D721Med (cell line): ENCODE measurements at places on chromosomes 1 and 21.

DNA sequence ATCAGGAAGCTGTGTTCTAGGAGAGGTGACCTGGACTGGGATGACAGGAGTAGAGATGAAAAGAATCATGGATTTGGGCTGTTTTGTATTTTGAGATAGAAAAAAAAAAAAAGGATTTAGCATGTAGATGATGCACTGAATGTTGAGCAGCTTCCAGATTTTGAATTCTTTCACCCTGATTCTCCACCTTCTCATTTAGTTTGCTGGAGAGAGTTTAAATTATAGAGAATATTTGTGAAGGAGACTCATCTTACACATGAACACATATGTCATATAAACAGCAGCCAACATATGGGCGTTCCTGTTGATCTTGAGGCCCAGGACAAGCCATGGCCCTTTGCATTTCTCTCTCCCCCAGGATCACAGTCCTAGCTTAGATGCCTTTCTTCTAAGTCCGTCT is 7.4 kb downstream of the RPTN start:
- DNase-seq: no peak

DNA sequence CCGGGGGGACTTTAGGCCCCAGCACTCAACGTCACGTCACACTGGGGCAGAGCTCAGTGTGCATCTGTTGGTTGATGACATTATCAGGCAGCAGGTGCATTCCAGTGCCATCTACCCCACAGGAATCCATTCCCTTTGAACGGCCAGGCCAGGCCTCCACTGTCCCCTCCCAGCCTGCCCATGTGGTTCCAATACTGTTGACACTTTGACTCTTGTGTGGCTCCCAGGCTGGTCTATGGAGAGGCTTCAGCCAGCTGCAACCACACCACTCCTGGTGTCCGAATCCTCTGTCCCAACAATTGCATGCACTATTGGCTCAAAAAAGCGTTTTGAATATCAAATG is 92.0 kb upstream of the SIM2 start:
- no peak for DNase-seq

DNA sequence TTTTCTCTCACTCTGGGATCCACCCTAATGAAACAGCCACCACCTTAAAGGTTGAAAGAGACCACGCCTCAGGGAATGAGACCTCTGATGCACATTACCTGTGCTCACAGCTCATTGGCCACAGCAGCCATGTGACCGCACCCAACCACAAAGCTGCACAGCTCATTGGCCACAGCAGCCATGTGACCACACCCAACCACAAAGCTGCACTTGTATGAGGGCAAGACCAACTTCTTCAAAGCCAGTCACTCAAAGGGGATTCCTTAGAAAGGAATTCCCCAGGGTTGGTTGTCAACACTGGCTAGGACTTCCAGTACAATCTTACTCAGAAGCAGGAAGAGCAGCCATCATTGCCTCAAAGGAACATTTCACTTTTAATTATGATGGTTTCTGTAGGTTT is 43.6 kb upstream of the PDE9A start:
- DNase-seq: no peak

DNA sequence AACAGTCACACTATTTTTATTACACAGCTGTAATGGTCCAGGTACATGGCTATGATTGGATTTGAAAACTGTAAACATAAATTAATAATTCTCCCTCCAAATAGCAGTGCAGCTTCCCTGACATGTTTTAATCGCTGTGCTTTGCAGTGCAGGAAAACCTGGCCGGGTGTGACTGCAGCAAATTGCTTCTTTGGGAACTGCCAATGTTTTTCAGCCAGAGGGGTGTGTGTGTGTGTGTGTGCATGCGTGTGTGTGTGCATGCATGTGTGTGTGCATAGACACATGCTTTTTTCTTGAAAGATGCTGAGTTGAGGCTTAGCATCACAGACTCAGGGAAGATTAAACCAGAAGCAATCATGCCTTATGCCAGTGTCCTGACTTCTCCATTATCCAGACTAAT is 231.2 kb downstream of the PRDM2 start:
- DNase-seq: no peak

DNA sequence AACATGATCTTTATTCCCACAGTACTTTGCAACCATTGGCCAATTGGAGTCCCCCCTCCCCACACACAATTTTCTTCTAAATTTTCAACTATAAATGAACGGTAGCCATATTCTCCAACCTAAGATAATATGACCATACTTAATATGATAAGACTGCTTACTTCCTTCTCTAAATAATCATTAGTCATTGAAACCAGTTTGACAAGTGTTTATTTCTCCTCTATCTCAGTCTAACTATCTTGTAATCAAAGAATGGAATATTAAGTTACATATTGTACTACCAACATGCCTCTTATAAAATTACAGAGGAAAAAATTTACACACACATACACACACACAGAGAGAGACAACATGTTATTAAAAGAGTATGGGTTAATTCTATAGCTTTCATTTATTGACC is 567.4 kb upstream of the TMPRSS15 start:
- DNase-seq: no peak

GRCh38 chr1:233246965-233247364 is 48.6 kb downstream of the PCNX2 start:
- no peak for DNase-seq

DNA sequence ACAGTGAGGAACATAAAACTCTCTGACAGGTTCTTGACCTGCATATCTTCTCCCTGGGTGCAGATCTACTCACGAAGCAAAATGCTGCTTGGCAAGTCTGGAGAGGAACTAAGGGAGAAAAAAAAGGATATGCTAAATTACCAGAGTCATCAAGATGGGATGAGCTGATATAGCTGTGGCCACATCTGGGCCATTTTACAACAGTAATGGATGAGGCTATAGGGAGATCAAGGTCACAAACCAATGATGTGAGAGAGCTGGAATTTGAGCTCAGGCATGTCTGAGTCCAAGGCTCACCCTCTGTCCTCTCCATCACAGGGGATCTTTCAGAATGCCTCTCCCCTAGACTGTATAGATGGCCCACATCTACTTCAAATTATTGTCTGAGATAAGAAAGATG is 26.2 kb downstream of the ZMYND12 start:
- DNase-seq: no peak

- DNase-seq: no peak
Observed at GRCh38 chr1:182147136-182147820, 85.8 kb upstream of the ZNF648 start.

DNA sequence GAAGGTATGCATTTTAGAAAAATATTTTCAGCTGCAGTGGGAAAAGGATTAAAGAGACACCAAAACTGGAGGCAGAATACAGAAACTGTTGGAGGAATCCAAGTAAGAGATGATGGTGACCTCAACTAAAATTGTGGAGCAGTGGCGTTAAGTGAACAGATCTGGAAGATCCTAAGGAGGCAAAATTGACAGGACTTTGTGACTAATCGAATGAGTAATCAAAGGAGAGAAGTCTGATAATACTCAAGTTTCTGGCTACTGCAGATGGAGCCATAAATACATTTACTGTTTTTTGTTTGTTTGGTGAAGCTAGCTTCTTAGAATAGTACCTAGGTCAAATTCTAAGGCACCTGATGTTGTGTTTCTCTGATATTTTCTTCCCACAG is 3.1 kb downstream of the CTBS start:
- no peak for DNase-seq

DNA sequence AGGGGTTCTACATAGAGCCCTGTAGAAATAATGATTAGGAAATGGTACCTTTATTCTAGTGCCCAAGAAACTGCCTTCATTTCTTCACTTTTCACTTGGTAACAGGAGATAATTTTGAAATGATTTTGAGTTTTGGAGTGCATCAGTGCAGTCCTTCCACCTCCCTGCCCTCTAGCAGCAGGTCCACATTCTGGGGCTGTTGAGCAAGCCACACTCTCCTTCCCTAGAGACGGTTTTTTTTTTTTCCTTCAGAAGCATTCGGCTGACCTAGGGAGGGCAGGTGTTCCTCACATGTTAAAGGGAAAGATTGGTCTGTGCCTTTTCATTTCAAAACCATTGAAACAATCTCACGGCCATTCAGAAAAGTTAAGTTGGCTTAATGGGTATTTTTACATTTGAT is 39.8 kb downstream of the SLC37A1 start:
- DNase-seq: no peak

- DNase-seq: no peak
Observed at GRCh38 chr1:31837451-31838158, 21.8 kb upstream of the SPOCD1 start.

GRCh38 chr1:3407021-3407420 is 47.4 kb upstream of the ARHGEF16 start:
- DNase-seq: no peak

DNA sequence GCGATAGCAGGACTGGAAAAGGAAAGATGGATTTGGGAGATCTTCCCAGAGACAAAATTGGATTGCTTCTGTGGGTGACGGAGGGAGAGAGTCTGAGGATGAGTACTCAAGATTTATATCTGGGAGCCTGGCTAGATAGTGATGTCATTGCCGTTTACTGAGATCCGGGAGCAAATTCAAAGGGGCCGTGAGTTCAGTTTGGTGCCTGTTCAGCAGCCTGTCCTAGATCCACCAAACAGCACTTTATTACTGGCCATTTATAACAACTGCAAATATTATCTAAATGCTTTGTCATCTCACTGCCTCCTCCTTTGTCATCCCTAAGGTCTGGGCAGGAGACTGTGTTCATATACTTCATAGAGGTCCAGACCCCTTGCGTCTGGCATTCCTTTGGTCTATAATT is 29.2 kb downstream of the MAPKAPK2 start:
- no peak for DNase-seq

GRCh38 chr1:212968368-212968863 is 18.1 kb downstream of the VASH2 start:
- DNase-seq: no peak

DNA sequence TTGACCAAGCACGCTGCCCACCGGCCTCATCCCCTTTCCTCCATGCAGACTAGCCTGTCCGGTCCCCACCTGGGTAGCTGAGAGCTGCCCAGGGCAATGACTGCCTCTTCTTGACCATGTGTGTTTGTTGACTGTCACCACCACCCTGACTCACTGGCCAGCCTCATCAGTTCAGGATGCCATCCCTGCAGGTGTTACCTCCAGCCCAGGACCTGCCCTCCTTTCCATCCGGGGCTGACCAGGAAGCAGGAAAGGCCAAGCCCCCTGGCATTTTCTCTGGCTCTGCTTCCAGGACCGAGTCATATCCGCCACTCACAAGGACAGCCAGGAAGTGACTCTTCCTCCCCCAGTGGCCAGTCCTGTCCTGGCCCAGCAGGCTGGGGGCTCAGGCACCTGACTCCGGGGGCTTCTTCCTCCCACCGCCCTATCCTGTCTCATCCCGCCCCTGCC is 17.1 kb downstream of the EPHA2 start:
- DNase-seq: no peak

- no peak for DNase-seq
Observed at GRCh38 chr1:155226188-155226909, 17.9 kb downstream of the MTX1 start.

- DNase-seq: no peak
Observed at GRCh38 chr1:216186141-216186540, 237.1 kb downstream of the USH2A start.

DNA sequence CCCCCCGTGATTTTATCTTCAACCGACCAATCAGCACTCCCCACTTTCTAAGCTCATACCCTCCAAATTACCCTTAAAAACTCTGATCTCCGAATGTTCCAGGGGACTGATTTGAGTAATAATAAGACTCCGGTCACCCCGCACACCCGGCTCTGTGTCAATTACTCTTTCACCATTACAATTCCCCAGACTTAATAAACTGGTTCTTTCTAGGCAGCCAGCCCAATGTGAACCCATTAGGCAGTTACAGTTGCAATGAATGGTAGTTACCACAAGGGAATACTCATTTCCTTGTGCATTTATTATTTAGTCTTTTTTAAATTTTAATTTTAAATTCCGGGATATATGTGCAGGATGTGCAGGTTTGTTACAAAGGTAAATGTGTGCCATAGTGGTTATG is 177.9 kb downstream of the HFM1 start:
- no peak for DNase-seq

DNA sequence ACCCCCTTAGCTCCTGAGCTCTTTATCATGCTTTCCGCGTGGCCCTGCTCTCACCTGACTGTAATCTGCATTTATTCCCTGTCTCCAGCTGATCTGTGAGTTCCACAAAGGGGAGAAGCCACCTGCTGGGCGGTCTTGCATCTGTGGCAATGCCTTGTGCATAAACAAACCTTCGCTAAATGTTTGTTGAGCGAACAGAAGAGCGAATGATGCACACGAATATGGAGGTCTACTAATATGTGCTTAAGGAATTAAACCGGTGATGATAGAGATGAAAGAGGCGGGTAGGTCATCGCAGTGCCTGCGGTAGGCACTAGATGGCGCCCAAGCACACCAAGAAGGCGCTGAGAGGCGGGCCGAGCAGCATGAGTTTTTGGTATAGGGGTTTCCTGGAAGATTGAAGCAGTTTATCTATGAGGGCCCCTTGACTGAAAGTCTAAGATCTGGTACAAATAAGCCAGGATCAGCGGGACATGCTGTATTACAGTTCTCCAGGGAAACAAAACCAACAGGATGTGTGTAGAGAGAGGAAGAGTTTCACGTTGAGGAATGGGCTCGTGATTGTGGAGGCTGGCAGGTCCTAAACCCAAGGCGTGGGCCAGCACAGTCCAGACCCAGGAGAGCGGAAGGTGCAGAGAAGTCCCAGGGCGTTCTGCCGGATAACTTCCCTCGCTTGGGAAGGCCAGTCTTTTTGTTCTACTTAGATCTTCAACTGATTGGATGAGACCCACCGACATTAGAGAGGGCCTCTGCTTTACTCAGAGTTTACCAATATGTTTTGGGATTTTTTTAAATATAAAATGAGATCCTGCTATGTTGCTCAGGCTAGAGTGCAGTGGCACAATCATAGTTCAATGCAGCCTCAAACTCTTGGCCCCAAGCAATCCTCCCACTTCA is 34.7 kb downstream of the TOMM20 start:
- DNase-seq: peak; percentile 84

GRCh38 chr1:204695692-204696091 is 10.2 kb upstream of the LRRN2 start:
- DNase-seq: no peak

DNA sequence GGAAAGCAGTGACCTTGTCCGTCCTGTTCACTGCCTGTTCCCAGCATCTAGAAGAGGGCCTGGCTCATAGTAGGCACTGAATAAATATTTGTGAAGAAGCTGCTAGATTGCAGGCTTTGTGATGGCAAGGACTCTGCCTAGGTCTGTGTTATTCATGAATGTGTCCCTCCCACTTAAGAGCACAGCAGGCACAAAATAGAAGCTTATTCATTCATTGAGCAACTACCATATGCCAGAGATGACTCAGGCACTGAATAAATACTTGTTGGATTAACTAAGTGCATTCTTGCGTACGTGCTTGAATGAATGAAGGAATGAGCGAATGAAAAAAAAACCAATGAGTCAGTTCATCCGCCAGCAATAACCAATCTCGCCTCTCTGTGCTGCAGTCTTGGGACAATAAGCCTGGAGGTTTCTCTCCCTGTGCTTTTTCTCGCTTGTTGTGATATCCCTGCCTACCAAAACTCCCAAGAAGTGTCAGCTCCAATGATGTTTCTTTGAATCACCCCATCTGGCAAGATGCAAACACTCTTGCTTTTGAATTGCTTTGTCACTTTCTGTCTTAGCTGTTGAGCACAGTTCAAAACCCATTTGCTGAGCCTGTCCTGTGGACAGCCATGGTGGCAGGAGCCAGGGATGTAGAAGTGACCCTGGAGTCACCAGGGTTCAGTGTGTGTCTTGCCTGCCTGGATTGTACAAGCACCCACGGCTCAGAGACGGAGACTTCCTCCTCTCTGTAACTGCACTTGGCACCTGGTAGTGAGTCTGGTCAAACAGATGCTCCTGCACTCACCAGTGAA is 143.9 kb downstream of the KAZN start:
- no peak for DNase-seq

GRCh38 chr1:23779826-23780371 is 1.7 kb downstream of the PITHD1 start:
- DNase-seq: no peak

GRCh38 chr1:238982736-238983135 is 403.6 kb upstream of the CHRM3 start:
- DNase-seq: no peak
